ENCODE measurements at places on chromosomes 3 and 15.
A peak's percentile ranks its signal among the peaks of the same experiment; 100 is the strongest.

- peak; percentile 61 for DNase-seq
Observed at GRCh38 chr3:16441371-16441875, 72.1 kb downstream of the RFTN1 start.

- DNase-seq: no peak
Observed at GRCh38 chr3:8868996-8869395, 94.3 kb downstream of the RAD18 start.

DNA sequence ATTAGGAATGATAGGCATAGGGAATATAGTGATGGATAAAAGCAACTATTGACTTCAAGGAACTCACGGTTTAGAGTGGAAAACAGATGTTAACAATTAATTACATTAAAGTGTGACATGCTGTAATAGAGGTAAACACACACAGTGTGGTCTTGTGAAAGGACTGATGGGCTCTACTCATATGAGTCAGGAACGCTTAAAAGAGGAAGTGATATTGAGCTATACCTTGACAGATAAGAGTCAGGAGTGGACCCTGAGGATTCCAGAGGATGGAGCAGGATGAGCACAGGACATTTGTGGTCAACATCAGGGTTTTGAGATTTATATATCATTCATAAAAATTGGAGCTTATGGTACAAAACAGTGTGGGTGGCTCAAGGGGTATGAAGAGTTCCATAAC lies 11.0 kb downstream of the EXOG start:
- DNase-seq: no peak

DNA sequence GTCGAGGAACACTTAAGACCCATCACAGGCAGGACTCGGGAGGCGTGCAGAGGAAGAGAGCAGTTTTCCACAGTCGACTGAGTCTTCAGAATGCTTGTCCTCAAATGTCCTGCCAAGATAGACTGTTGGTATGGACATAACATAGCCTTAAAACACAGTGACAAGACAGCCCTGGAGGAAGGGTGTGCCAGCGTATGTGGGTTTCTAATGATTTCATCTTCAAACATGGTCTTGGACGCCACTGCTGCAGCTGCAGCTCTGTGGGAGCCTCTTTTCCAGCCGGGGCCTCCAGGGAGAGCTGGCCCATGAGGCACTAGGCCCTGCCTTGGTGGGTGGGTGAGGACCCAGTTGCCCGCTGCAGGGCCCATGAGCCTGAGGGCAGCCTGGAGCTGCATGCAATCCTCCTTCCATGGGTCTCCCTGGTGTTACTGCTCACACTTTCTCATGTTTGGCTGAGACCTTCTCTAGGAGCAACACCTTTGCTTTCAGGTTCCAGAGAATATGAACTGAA lies 198.6 kb downstream of the KLF13 start:
- DNase-seq: no peak

- DNase-seq: peak; percentile 55
Observed at GRCh38 chr3:170760174-170760526, 109.8 kb downstream of the RPL22L1 start.

- peak; percentile 25 for DNase-seq
Observed at GRCh38 chr3:13141991-13142412, 68.8 kb upstream of the IQSEC1 start.

- DNase-seq: peak; percentile 98
Observed at GRCh38 chr15:89068325-89068784, 19.9 kb upstream of the ABHD2 start.

DNA sequence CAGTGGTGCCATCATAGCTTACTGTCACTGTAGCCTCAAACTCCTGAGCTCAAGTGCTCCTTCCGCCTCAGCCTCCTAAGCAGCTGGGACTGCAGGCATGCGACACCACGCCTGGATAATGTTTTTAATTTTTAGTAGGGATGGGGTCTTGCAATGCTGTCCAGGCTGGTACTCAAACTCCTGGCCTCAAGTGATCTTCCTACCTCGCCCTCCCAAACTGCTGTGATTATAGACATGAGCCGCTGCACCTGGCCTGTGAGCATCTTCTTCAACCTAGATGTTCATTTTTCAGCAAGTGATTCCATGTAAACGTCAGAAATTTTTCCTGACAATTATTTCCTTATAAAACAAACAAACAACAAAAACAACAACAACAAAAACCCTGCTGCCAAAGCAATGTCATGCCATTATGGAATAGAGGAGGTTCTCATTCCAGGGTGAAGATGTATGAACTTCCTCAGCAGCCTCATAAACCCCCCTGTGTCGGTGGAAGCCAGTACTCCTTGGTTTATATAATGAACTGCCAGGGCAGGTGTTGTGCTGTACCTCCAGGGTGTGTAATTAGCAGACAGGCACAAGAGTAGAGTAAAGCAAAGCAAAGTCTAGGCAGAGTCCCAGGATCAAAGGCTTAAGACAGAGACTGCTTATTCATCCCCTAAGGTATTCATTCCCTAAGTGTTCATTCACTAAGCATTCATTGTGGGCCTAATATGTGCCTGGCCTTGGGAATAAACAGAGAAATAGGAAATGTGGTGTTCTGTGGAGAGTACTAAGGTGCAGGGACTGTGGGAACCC lies 44.6 kb downstream of the NR2C2 start:
- DNase-seq: no peak

- DNase-seq: no peak
Observed at GRCh38 chr3:172136330-172136729, 97.0 kb downstream of the FNDC3B start.

DNA sequence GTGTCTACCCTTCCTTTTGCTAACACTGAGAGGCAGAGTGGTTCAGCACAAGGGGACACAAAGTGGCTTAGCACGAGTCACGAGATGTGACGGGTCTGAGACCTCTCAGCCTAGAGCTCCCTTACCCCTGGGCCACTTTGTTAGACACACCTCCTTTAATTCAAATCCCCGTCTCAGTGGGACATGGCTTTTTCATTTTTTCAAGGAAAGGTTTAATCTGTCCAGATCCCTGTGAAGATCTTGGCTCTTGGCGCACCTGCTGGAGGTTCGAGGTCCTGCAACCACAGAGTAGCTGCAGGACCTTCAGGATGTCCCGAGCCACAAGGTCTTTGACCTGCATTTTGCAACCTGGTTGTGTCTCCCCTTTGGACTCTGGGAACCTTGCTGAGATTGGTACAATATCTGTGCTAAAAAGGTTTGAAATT lies 52.0 kb downstream of the LPP start:
- no peak for DNase-seq

- DNase-seq: peak; percentile 63
Observed at GRCh38 chr15:87967951-87968350, 288.6 kb downstream of the NTRK3 start.

- no peak for DNase-seq
Observed at GRCh38 chr3:150662410-150663200, 41.1 kb downstream of the ERICH6 start.

GRCh38 chr3:144039661-144040060 lies 68.0 kb downstream of the DIPK2A start:
- peak; percentile 11 for DNase-seq

GRCh38 chr3:101886626-101887025 lies 37.3 kb downstream of the NFKBIZ start:
- DNase-seq: no peak

DNA sequence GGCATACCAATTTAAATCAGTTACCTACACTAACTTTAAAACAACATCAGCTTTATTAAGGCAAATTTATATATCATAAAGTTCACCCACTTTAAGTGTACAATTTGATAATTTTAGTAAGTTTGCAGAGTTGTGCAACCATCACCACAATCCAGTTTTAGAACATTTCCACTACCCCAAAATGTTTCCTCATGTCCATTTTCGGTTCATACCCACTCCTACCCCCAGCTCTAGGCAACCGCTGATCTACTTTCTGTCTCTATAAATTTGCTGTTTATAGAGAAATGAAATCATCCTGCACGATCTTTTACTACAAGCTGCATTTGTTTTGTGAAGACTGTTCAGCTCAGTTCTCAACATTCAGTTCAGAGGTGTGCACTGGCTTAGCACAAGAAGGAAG lies 31.5 kb upstream of the FAM81A start:
- no peak for DNase-seq

- DNase-seq: no peak
Observed at GRCh38 chr3:46666453-46666845, 27.0 kb downstream of the ALS2CL start.

GRCh38 chr3:56938530-56938929 lies 121.9 kb upstream of the SPATA12 start:
- no peak for DNase-seq

DNA sequence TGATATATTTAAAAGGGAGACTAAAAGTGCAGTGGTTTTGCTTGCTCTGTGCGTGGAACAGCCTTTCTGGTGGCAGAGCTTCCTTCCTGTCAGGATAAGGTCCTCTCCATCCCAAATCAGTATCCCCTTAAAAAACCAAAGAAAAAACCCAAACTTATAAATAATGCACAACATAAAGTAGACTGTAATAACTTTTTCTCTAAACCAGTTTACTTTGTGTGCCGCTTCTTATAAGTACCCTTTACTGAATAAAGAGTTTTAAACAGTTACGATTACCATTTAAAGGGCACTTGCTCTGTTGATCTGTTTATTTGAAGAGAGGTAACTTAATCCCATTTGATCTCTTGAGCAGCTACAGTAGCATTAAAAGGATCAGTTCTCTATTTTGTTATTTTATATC lies 2.5 kb downstream of the PIK3CA start:
- DNase-seq: no peak

DNA sequence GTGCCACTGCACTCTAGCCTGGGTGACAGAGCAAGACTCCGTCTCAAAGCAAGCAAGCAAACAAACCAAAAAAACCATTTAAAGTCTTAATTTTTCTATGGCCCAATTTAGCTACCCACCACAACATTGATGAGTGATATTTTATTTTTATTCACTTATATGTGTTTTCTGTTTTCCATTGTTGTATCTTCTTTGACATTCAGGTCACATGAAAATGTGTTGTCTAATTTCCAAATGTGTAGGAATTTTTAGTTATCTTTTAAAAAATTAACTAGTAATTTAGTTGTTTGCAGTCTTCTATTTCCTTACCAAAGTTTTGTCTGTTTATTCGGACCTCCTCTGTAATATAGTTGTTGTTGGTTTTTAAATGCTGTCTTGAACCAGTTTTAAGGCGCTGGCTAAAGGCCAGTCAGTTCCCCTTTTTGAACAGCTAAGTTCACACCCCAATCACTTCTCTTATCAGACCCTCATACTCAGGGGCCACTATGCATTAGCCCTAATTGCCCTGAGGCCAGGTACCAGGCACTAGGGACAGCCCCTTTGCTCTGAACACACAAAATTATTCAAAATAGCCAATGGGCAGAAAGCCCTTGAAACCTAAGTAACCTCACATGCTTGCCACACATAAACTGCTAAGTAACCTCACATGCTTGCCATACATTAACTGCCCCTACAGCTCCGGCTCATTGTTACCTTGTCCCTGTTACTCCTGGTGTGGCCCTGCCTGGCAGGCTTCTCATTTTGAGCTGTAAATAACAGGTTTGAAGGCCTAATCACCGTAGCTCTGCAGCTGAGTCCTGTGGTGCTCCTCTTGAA lies 4.3 kb upstream of the CCR4 start:
- no peak for DNase-seq

DNA sequence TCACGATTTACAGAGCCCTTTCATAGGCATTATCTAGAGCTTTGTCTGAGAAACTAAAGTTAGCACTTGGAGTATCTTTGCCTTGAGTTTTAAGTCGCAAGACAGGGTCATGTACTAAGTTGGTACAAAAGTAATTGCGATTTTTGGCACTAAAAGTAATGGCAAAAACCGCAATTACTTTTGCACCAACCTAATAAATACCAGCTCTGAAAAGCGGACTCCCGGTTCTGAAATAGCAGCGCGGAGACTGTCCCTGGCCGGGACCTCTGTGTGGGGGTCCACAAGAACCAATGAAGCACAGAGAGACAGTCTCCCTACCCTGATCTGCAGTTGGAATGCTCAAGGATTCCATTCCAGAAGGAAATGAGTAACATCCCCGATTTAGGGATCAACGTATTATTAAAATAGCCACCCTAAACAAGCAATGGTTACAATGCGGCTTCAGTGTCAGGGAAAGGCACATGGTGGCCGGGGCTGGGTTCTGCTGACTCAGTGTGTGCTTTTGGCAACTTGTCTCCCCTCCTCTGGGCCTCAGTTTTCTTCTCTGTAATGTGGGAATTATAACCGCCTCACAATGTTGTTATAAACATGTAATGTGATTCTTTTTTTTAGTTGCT lies 150.3 kb upstream of the MCTP2 start:
- peak; percentile 44 for DNase-seq

DNA sequence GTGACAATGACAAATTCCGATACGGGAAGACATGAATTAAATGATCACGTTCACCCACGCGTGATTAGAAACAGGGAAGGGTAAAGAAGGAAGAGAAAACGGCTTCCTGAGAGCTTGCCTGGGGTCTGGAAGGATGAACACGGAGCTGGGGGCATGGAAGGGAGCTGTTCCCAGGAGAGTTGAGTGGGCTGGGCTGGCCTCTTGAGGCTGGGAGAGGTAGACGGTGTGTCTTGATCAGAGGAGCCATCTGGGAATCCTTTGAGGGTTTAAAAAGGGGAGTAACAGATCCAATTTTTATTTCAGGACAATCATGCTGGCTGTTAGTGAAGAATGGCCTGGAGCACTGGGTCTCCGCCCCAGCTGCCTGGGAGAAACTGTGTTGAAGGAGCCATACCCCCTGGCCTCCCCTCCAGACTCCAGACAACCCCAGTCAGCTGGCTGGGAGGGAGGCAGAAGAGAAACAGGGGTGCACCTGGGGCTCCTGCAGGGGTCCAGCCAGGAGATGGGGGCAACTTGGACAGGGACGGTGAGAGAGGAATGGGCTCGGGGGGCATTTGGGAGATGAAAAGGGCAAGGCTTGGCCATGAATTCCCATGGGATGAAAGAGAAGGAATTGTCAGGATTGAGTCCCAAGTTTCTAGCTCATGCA lies 53.6 kb upstream of the CGNL1 start:
- no peak for DNase-seq

DNA sequence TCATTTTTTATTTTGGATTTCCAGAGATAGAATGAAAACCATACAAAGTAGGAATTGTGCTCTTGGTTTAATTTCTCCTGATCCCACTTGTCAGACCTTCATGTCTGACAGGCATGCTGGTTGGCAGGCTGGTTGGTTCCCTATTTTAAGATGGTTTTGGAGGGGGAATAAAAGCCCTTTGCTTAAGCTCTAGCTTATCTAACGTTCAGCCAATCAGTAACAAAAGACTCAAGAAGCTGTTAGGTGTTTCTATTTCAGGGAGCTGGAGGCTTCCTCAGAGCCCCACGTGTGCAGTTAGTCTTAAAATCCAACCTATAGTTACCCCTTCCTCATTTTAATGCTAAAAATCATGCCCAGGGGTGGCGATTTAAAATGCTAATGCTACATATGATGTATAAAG lies 40.5 kb upstream of the XIRP1 start:
- DNase-seq: no peak

DNA sequence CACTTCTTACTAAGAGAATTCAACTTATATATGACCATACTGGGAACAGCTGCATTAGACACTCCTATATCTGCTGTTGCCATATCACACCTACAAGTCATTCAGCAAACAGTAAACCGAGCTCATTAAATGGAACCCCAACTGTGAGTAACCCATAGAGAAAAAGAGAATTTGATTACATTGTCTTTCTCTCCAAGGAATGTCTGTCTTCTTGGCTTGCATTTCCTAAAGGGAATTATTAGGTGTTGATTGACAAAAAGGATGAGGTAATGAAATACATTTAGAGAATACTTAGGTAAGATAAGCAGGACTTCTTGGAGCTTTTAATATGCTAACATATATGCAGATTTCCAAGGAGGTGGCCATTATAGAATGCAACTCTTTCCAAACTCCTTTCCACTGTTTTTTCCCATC lies 76.8 kb downstream of the SLMAP start:
- no peak for DNase-seq

GRCh38 chr3:171343693-171344092 lies 116.5 kb downstream of the TNIK start:
- no peak for DNase-seq

Data from fibroblast of skin of right biceps (primary cell).